ENCODE measurements at places on chromosomes 7 and 10. TPM values are rescaled to one million over a fixed set of nuclear protein-coding genes. Genes with fewer than 3 reads are reported as not detected.

GPER1 gene
- 0.60 TPM for total RNA-seq

PARG gene
- 10.7 TPM for total RNA-seq

PDGFA gene
- total RNA-seq = 54.1 TPM

TFR2 gene
- 0.42 TPM for total RNA-seq

TMEM225B gene
- 0.43 TPM for total RNA-seq

NPVF gene
- not detected for total RNA-seq

ATOH7 gene
- total RNA-seq = not detected

ERV3-1 gene
- 5.0 TPM for total RNA-seq

AMZ1 gene
- not detected for total RNA-seq

MYOZ1 gene
- total RNA-seq = not detected

NME8 gene
- not detected for total RNA-seq

EN2 gene
- not detected for total RNA-seq

ICA1 gene
- total RNA-seq = 55.6 TPM

CDHR3 gene
- total RNA-seq = 1.9 TPM
